ENCODE measurements at places on chromosomes 2 and 18. TPM values are rescaled to one million over a fixed set of nuclear protein-coding genes. Genes with fewer than 3 reads are reported as not detected.

Gene MYCN
- total RNA-seq: 8.5 TPM

Gene KLHL30
- not detected for total RNA-seq

Gene FRZB
- 90.8 TPM for total RNA-seq

Gene SCN7A
- total RNA-seq: 6.3 TPM

Gene CTAGE1
- not detected for total RNA-seq

DNA sequence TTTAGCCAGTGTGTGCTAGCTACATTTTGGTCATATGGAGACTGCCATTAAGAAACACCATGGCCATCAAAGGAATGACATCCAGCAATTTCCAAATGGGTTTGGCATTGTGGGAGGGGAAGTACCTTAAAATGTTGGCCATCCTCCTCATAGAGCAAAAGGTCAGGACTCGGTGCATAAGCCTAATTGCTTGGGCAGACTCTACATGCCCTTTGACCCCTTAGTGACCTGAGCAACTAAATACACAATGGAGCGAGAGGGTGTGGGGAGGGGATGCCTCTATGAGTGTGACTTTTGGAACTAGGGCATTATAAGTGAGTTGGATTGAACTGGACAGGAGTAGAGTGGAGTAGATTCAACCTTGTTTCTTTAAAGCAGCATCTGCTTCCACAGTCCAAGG is 44.9 kb downstream of the NRP2 start:
- no peak for DNase-seq

GRCh38 chr18:11517704-11518103 is 91.7 kb upstream of the SLC35G4 start:
- no peak for DNase-seq

DNA sequence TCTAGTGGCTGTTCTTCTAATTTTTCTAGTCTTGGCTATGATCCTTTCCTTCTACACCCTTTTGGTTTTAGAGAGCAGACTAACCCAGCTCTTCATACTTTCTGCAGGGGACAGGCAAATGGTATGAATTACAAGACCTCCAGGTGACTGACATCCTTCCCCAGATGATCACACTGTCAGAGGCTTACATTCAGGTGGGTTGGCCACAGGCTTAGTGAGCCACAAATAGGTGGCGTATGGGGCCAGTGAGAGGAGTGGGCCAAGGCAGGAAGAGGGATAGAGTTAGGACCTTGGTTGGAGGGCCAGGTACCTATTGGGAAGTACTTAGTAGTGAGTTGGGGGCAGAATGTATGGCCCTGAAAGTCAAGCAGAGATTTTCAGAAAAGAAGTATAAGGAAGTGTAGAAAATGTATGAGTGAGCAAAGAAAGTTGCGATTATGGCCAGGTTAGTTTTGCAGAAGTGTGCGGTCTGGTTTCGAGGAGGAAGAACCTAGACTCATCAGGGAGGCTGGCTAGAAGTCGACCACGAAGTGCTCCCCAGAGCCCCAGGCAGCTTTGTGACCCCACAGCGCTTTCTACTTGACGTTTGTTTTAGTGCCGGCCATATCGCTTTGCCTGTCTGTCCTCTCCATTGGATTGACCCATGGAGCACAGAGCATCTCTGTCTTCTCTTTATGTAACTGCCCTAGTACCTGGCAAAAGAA is 20.0 kb downstream of the SFTPB start:
- DNase-seq: no peak

- DNase-seq: no peak
These were observed 56.4 kb upstream of the RBMS1 start for GRCh38 chr2:160550048-160550447.

- DNase-seq: no peak
These were observed 268.5 kb upstream of the HDAC4 start for GRCh38 chr2:239669181-239669898.

- DNase-seq: peak; percentile 36
These were observed at the start of gene ANTXR1 for GRCh38 chr2:69013142-69013839. Gene ANTXR1 (plus strand): TSS chr2:69013179. CDS start chr2:69013500, 321 bp downstream.

- DNase-seq: no peak
These were observed 60.6 kb downstream of the DIPK1C start for GRCh38 chr18:74396171-74397169.

Measured in endothelial cell (in vitro differentiated cells).